Sciatic nerve (tissue), 2 donors: ENCODE measurements at places on chromosomes 12 and 14. TPM values are rescaled to one million over a fixed set of nuclear protein-coding genes. Genes with fewer than 3 reads are reported as not detected.

Gene SLC39A2
- total RNA-seq = not detected

Gene DAZAP2
- total RNA-seq = 175 TPM

Gene TMEM233
- 0.53 TPM for total RNA-seq

Gene GPR137C
- total RNA-seq = 1.1 TPM

Gene SLC7A8
- 15.0 TPM for total RNA-seq

- DNase-seq = no peak
Measured at GRCh38 chr14:23121361-23121771, 2.3 kb upstream of the CEBPE start.

DNA sequence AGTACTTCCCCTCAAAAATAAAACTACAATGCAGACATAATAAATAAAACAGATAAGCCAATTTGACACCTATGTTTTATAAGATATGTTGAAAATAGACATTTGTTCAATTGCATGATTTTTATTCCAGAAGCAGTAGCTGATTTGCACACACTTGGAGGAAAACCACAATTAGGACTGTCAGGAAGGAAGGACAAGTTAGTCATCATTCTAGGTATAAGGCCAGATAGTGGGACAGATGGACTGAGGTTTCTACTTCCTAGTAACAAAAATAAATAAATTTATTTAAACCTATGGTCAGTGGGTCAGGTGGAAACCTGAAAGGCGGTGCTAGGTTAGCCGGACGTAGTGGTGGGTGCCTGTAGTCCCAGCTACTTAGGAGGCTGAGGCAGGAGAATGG, 141.8 kb upstream of the RASSF8 start:
- DNase-seq = no peak

- no peak for DNase-seq
Measured at GRCh38 chr12:89999699-90000505, 291.3 kb upstream of the ATP2B1 start.

GRCh38 chr14:87152693-87153092, 840.3 kb downstream of the GALC start:
- DNase-seq = no peak

DNA sequence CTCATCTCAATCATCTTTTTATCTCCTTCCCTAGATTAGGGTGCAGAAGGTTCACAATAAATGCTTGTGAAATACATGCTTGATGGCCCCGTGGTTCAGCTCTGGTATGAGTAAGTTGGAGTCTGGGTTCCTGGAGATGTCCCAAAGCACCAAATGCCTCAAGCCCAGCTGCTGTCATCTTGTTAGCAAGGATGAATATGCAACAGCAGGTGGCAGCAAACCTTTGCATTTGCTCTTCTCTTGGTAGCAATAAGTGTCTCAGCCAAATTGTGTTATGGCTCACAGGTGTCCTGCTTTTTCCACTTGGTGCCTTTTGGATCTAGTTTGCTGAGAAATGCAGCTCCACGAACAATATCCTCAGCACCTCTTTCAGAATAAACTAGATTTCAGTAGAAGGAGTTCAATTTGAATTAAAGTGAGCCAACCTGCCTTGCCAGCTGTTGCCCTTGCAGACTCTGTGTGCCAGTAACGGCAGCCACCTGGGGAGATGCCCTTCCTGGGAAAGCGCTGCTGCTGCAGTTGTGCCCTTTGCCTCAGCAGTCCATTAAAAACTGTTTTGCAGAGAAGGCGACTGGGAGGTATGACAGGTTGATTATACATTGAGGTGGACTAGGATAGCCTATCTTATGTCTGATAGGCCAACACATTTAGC, 417.3 kb downstream of the SNAPC1 start:
- no peak for DNase-seq

- no peak for DNase-seq
Measured at GRCh38 chr12:115990241-115990640, 287.3 kb downstream of the MED13L start.

- no peak for DNase-seq
Measured at GRCh38 chr12:91432089-91432488, 249.5 kb upstream of the DCN start.

GRCh38 chr14:40074169-40074568, 641.9 kb upstream of the FBXO33 start:
- DNase-seq = no peak
